Pericardium fibroblast (primary cell): ENCODE measurements at places on chromosomes 2 and 18. TPM values are rescaled to one million over a fixed set of nuclear protein-coding genes. Genes with fewer than 3 reads are reported as not detected.

Gene CERKL
- total RNA-seq, result not detected in 2 replicates

Gene LRATD1
- total RNA-seq, result 0.77 TPM in 1 of 2 replicates, not detected in the other

Gene XDH
- total RNA-seq, result not detected in 2 replicates

Gene IL37
- total RNA-seq, result not detected in 2 replicates

Gene FEV
- total RNA-seq, result not detected in 2 replicates

Gene FAM124B
- total RNA-seq, result not detected in 2 replicates

Gene CCDC141
- 0.17 TPM in 1 of 2 replicates, not detected in the other for total RNA-seq

Gene CRYGC
- total RNA-seq, result not detected in 2 replicates

Gene SLC4A3
- total RNA-seq, result 3.4 and 9.3 TPM in 2 replicates

Gene DHRS9
- 51.2 TPM in 1 of 2 replicates, not detected in the other for total RNA-seq

Gene KCNE4
- total RNA-seq, result 14.1 and 21.5 TPM in 2 replicates

Gene IHH
- total RNA-seq, result 0.12 TPM in 1 of 2 replicates, not detected in the other

Gene UCN
- 0.35 and 2.0 TPM in 2 replicates for total RNA-seq

Gene SPATA3
- not detected in 2 replicates for total RNA-seq

Gene VSNL1
- 0.09 TPM in 1 of 2 replicates, not detected in the other for total RNA-seq

Gene VIT
- total RNA-seq, result 1.2 and 3.4 TPM in 2 replicates

Gene NRP2
- 20.7 and 26.1 TPM in 2 replicates for total RNA-seq

Gene CD8B2
- not detected in 2 replicates for total RNA-seq

Gene LYG2
- total RNA-seq, result not detected in 2 replicates

Gene KIAA2012
- total RNA-seq, result not detected in 2 replicates

Gene RNF144A
- total RNA-seq, result 2.2 and 20.3 TPM in 2 replicates

Gene POMC
- 5.3 and 6.1 TPM in 2 replicates for total RNA-seq

Gene AKAIN1
- not detected in 2 replicates for total RNA-seq

Gene DSC3
- 2.8 and 58.1 TPM in 2 replicates for total RNA-seq

Gene SPP2
- total RNA-seq, result not detected in 2 replicates

Gene LYG1
- 1.3 TPM in 1 of 2 replicates, not detected in the other for total RNA-seq

Gene LONRF2
- under 0.01 and 1.0 TPM in 2 replicates for total RNA-seq

Gene HDHD2
- 11.3 and 14.4 TPM in 2 replicates for total RNA-seq

Gene COL6A3
- total RNA-seq, result 649 and 1,527 TPM in 2 replicates

Gene TFPI
- total RNA-seq, result 86.5 and 201 TPM in 2 replicates

Gene ANKRD62
- not detected in 2 replicates for total RNA-seq

Gene VWC2L
- total RNA-seq, result not detected in 2 replicates

Gene CRYBA2
- not detected in 2 replicates for total RNA-seq

Gene MAP3K2
- 36.9 and 52.9 TPM in 2 replicates for total RNA-seq

Gene AFF3
- 0.17 and 0.58 TPM in 2 replicates for total RNA-seq

Gene NEDD4L
- 6.4 and 11.2 TPM in 2 replicates for total RNA-seq

Gene TSPYL6
- not detected in 2 replicates for total RNA-seq

Gene SERPINB8
- 3.3 and 4.3 TPM in 2 replicates for total RNA-seq

Gene DPP4
- 45.6 and 96.3 TPM in 2 replicates for total RNA-seq

Gene MYL1
- total RNA-seq, result 22.5 TPM in 1 of 2 replicates, not detected in the other

Gene LRP1B
- 0.12 and 0.60 TPM in 2 replicates for total RNA-seq

Gene GNAL
- 0.35 and 1.3 TPM in 2 replicates for total RNA-seq

Gene GAL3ST2
- total RNA-seq, result not detected in 2 replicates

Gene FAM136A
- 16.9 and 25.8 TPM in 2 replicates for total RNA-seq

Gene CABLES1
- 2.1 and 12.0 TPM in 2 replicates for total RNA-seq

Gene RAB27B
- 0.93 and 1.9 TPM in 2 replicates for total RNA-seq

Gene ZAP70
- 2.2 TPM in 1 of 2 replicates, not detected in the other for total RNA-seq

Gene CHRND
- 0.26 TPM in 1 of 2 replicates, not detected in the other for total RNA-seq

Gene ANKRD30B
- total RNA-seq, result not detected in 2 replicates

Gene ZSWIM2
- total RNA-seq, result not detected in 2 replicates

Gene FBXO15
- total RNA-seq, result 0.09 and 0.23 TPM in 2 replicates

Gene GCG
- not detected in 2 replicates for total RNA-seq

Gene CCDC74B
- total RNA-seq, result 2.0 and 28.4 TPM in 2 replicates

Gene PDE11A
- not detected in 2 replicates for total RNA-seq

Gene ZEB2
- 31.3 and 37.8 TPM in 2 replicates for total RNA-seq

Gene LDLRAD4
- under 0.01 TPM in 1 of 2 replicates, not detected in the other for total RNA-seq

Gene TXNDC2
- 0.12 TPM in 1 of 2 replicates, not detected in the other for total RNA-seq

Gene ERFE
- 1.1 and 11.2 TPM in 2 replicates for total RNA-seq
